CD4-positive, alpha-beta memory T cell (primary cell): ENCODE measurements at places on chromosomes 5 and 9.

DNA sequence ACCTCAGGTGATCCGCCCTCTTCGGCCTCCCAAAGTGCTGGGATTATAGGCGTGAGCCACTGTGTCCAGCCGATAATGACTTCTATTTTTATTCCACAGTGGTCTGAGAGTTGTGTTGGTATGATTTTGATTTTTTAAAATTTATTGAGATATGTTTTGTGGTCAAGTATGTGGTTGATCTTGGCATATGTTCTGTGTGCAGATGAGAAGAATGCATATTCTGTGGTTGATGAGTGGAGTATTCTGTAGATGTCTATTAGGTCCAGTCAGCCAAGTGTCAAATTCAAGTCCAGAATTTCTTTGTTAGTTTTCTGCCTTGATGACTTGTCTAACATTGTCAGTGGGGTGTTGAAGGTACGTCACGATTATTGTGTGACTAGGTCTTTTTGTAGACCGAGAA lies 338.2 kb upstream of the TARS1 start:
- no peak for DNase-seq
- no peak overlapping the region for H3K27ac ChIP-seq
- H3K27me3 ChIP-seq, result no peaks in the 10 kb centered on the region
- no peak overlapping the region for H3K4me3 ChIP-seq

- no peak for DNase-seq
- H3K27ac ChIP-seq, result no peak overlapping the region
- no peak overlapping the region for H3K4me3 ChIP-seq
- no peaks in the 10 kb centered on the region for H3K4me1 ChIP-seq
- no peaks in the 10 kb centered on the region for H3K27me3 ChIP-seq
- no peaks in the 10 kb centered on the region for H3K36me3 ChIP-seq
Measured at GRCh38 chr9:78725503-78725902, 428.6 kb downstream of the PSAT1 start.

GRCh38 chr9:127505396-127506116 lies 54.2 kb downstream of the LRSAM1 start:
- no peaks in the 10 kb centered on the region for H3K27me3 ChIP-seq
- no peak for DNase-seq
- H3K27ac ChIP-seq, result no peak overlapping the region
- no peaks in the 10 kb centered on the region for H3K36me3 ChIP-seq
- no peaks in the 10 kb centered on the region for H3K4me1 ChIP-seq

GRCh38 chr9:131677444-131678180 lies 62.3 kb downstream of the RAPGEF1 start:
- H3K27me3 ChIP-seq, result no peaks in the 10 kb centered on the region
- peaks cover 81% of the 10 kb centered on the region for H3K4me1 ChIP-seq
- peak overlapping the region; percentile 30 for H3K4me3 ChIP-seq
- H3K27ac ChIP-seq, result peak overlapping the region; percentile 79
- no peaks in the 10 kb centered on the region for H3K36me3 ChIP-seq

DNA sequence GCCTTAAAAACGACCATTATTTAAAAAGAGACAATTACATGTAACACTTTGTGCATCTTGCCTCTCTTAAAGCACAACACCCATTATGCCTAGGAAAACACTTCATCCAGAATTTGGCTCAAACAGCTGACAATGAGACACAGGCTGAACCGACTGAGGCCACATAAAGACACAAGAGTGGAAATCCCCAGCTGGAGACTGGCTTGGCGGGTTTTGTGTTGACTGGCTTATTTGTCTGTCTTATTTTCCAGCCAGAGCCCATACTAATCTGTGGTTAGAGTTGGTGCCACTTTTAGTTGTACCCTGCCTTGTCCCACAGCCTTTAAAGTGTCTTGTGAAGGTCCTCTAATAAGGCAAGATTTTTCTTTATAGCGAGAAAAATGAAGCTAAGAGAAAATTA lies 21.2 kb downstream of the TRIM14 start:
- H3K4me3 ChIP-seq, result no peak overlapping the region
- peak; percentile 50 for DNase-seq
- H3K4me1 ChIP-seq, result peaks cover 90% of the 10 kb centered on the region
- peaks cover 31% of the 10 kb centered on the region for H3K36me3 ChIP-seq
- H3K27me3 ChIP-seq, result no peaks in the 10 kb centered on the region
- peak overlapping the region; percentile 3 for H3K27ac ChIP-seq

- H3K36me3 ChIP-seq, result no peaks in the 10 kb centered on the region
- no peak overlapping the region for H3K4me3 ChIP-seq
- no peak overlapping the region for H3K27ac ChIP-seq
Measured at GRCh38 chr5:26757941-26758340, 280.4 kb downstream of the CDH9 start.

DNA sequence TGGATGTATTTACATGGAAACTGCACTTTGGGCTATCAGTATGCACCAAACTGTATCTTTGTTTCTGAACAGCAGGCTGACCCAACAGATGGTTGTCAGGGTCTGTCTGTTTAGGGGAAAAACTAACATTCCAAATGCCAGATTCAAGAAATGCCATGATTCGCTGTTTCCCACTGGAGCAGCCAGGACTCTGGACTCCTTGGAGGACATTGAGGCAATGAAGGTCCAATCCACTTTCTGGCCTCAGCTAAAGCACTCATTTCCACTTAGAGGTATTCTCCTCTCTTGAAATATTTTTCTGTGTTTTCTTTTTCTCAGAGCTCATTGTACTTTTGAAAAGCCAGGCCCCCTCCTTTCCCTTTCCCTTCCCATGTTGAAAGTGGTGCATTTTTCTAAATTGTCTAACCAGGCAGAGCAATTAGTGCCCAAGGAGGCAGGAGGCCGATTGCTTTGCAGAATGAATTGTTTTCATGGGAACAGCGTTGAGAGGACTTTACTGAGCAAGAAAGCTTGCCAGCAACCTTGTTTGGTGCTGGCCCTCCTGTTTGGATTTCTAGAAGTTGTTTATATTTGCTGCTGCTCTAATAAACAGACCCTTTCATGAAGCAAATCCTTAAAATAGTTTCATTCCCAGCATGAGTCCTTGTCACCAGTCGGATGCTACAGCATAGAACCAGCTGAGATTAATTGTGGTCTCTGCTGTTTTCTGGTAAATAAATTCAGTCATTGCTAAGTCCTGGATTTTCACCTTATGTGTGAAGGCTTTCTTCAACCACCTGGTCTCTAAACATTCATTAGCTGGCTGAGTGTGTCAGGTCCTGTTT lies 132.8 kb upstream of the TAF11L2 start:
- no peak for DNase-seq
- H3K36me3 ChIP-seq, result no peaks in the 10 kb centered on the region
- H3K27me3 ChIP-seq, result no peaks in the 10 kb centered on the region
- H3K4me3 ChIP-seq, result no peak overlapping the region
- H3K27ac ChIP-seq, result no peak overlapping the region
- H3K4me1 ChIP-seq, result no peaks in the 10 kb centered on the region

DNA sequence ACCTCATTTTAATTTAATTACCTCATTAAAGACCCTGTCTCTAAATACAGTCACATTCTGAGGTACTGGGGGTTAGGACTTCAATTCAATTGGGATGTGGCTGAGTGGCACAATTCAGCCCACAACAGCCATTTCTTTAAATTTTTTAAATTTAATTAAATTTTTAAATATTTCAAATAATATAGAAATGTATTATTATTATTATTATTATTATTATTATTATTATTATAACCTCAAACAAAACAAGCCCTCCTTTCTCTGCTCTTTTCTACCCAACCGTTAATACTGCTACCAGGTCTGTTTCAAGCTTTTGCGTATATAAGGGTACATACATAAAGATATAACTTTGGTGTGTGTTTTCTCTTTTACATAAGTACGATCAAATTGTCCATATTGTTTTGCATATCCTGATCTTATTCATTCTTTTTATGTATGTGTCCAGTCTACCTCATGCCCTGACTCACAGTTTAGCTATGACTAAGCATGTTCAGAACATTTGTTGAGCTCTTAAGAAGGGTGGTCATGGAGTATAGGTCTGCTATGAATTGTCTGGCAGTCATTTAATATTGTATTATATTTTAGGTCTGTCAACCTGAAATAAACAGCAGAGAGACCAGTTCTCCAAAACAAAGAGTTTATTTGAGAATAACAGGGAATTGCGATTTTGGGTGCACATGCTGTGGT lies 16.1 kb upstream of the RAB14 start:
- H3K27ac ChIP-seq, result no peak overlapping the region
- H3K36me3 ChIP-seq, result no peaks in the 10 kb centered on the region
- no peak for DNase-seq
- H3K4me3 ChIP-seq, result no peak overlapping the region

DNA sequence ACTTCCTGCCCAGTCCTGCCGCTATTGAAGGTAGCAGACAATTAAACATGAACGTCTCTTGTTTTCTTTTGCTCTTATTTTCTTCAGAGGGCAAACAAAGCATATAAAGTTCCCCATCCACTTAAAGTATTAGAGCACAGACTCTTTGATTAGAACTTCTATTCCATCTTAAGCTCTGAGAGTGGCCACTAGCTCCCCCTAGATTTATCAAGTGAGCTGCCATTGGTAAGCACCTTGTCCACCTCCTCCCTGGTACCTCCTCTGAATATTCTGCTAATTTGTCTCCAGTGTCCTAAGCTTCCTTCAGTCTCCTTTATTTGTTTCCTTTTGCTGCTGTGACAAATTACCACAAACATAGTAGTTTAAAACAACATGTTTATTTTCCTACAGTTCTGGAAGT lies 264.3 kb upstream of the KCNN2 start:
- H3K27ac ChIP-seq, result no peak overlapping the region
- H3K4me3 ChIP-seq, result no peak overlapping the region
- no peaks in the 10 kb centered on the region for H3K4me1 ChIP-seq
- H3K27me3 ChIP-seq, result no peaks in the 10 kb centered on the region
- no peak for DNase-seq

DNA sequence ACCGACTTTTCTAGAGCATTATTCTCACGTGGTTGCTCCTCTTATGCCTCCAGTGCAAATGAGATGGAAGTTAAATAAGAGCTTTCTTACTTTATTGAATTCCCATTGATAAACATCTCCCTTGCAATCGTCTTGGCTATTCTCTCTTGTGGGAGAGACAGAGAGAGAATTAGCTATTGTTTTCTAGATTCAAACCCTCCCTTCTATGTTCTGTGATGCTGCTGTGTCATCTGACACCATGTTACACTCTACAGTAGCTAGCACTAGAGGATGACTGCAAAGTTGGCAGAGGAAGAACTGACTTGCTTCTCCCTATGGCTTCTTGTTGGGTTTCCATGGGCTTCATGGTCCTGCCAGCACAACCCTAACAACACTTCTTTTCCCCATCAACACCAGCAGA lies 134.6 kb upstream of the RANBP3L start:
- no peak for DNase-seq
- no peaks in the 10 kb centered on the region for H3K36me3 ChIP-seq
- no peak overlapping the region for H3K4me3 ChIP-seq
- H3K27me3 ChIP-seq, result no peaks in the 10 kb centered on the region

- no peak overlapping the region for H3K27ac ChIP-seq
- no peaks in the 10 kb centered on the region for H3K36me3 ChIP-seq
- no peak overlapping the region for H3K4me3 ChIP-seq
- no peaks in the 10 kb centered on the region for H3K27me3 ChIP-seq
Measured at GRCh38 chr9:95726756-95727155, 148.7 kb upstream of the ERCC6L2 start.

DNA sequence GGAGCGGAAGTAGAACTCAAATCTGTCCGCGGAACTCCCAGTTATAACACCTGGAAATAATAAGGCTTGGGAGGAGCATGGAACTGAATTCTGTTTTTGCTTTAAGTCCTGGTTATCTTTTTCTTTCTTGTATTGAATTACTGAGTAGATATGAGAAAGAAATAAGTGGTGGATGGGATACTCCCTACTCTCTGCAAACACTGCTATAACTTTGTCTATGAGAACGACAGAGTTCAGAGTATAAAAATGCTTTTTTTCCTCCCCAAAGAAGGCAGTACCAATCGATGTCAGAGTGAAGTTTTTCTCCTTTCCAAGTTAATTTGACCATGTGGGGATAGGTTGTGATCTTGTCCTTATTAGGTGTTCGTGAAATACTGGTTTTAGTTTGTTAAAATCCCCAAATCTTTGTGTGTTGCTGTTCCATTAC lies 1.2 kb downstream of the RIC1 start:
- H3K27me3 ChIP-seq, result no peaks in the 10 kb centered on the region
- H3K27ac ChIP-seq, result peak overlapping the region; percentile 89
- peak; percentile 20 for DNase-seq
- peak overlapping the region; percentile 82 for H3K4me3 ChIP-seq

DNA sequence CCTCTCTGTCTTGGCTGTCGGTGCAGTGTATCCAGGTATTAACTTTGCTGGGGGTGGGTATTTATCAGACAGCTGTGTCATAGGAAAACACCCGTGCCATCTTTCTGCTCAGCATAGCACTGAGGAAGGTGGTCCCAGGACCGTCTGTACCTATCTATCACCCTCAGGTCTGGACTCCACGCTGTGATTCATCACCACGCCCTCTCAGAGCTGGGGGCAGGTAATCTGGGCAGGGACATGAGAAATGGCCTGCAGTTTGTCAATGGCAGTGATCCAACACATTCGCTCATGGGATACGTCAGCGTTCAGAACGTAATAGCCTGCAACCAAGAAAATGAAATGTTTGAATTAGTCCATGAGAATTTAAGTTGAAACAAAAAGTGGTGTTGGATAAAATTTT lies 151.6 kb upstream of the MAP1B start:
- no peaks in the 10 kb centered on the region for H3K27me3 ChIP-seq
- H3K36me3 ChIP-seq, result no peaks in the 10 kb centered on the region
- no peak for DNase-seq
- H3K4me1 ChIP-seq, result no peaks in the 10 kb centered on the region
